Left colon (tissue), 2 donors: ENCODE measurements at places on chromosomes 13 and 19.

- DNase-seq, result no peak
Measured at GRCh38 chr19:35410487-35410886, 37.6 kb upstream of the FFAR2 start.

DNA sequence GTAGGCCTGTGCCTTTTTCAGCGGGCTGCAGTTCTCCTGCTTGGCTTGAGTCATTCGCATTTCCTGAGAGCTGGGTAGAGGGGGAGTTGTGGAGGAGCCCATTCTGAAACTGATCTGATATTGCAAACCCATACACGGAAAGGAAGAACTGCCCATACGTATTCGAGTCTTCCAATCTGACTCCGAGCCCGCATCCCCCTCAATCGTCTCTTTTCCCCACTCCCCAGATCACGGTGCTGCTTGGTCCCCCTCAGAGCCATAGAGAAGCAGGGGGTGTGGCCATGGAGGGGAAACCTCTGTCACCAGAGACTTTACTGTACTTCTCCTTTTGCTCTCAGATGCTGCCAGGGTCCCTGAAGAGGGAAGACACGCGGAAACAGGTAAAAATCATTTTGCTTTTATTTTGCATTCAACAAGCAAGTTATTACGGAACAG lies at the start of gene CD22:
CD22 (plus strand) TSS at position 337 of the 435 bp plus-strand sequence. CDS start 2,854 bp downstream, outside the sequence.
- peak; percentile 35 for DNase-seq

DNA sequence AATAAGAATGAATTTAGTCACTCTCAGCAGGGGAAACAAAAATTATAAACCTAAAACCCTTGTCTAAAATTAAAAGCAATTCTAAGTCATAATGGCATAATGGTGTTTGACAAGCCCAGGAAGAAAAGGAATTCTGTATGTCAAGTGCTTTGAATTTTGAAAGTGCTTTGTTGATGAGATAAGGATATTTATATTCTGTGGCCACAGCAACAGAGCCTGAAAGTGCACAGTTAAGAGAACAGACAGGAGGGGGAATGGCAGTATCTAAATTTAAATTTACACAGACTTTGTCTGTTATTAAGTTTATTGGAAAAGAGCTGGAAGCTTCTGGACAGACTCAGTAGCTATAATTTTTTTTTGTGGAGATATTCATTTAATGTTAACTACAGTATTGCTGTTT lies 69.8 kb downstream of the OLFM4 start:
- DNase-seq, result no peak

DNA sequence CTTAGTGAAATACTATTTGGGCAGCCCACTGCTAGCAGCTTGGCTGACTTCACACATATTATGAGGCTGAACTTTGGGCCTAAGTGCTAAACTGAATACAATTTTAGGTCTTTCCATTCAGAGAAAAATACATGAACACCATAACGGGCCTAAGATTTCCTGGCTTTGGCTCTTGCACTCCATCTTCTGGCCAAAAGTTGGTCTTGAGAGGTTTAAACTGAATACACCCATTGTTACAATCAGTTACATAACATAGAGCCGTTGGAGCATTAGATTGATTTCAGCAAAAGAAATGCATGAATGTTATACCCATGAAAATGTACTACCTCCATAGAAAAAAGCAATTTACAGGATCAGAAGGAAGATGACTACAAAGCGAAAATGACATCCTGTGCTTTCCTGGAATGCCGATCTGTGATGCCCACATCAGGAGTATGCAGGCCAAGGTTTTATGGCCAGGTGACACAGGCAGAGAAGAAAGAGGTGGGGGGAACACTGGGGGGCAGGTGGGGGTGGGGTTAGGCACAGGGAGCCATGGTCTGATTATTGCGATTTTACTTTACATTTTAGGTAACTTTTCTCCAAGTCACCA lies 11.1 kb upstream of the SHISA2 start:
- no peak for DNase-seq

- DNase-seq, result no peak
Measured at GRCh38 chr19:2173767-2174577, 10.2 kb downstream of the DOT1L start.
